ENCODE measurements at places on chromosomes 4 and X. TPM values are rescaled to one million over a fixed set of nuclear protein-coding genes. Genes with fewer than 3 reads are reported as not detected.

DNA sequence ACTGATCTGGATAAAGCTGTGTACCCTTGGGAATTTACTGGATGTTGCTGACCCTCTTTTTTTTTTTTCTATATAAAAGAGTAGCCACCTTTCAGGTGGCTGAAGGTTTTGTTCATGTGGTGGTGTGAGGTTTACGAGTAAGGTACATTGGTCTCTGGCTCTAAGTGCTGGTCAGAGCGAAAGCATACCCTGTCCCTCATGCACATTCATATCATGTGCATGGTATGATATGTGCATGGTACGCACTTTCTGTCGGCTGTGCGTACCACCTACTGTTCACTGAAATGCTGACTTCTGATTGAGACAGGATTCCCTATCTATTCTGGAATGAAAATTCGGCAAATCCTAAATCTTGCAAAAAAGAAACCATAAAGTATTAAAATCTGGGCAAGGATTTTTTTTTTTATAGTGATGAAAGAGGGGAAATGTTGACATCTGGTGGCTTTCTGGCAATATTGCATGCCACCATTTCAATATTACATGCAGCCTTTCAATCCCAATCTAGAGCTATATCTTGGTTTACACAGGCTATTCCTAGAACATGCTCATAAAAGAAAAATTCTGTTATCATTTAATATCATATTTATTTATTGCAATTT lies 32.8 kb downstream of the FAM149A start:
- no peak for DNase-seq

The MAGED4 gene
- 1.9 TPM for total RNA-seq

The FGD1 gene
- total RNA-seq = 4.9 TPM

The TXK gene
- 0.57 TPM for total RNA-seq

The ATRX gene
- total RNA-seq = 44.2 TPM

DNA sequence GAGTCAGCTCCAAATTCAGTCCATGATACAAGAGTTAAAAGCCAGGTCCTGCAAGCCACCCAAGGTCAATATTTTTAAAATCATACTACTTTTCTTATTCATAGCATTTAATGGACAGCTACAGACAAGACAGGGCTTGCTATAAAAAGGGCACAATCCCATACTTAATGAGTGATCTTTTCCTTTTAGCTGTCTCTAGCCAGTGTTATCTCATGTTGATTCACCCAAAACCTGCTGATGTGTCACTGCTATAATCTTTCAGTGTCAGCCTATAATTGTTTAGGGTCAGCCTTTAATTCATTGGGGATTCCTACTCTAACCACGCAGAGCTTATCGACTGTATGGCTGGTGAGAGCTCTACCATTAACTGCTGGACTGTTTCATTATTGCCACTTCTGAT lies 51.2 kb upstream of the HCCS start:
- DNase-seq = no peak

The ADAMTS3 gene
- 0.29 TPM for total RNA-seq

- no peak for DNase-seq
Measured at GRCh38 chrX:32443841-32444240, 767.5 kb downstream of the DMD start.

DNA sequence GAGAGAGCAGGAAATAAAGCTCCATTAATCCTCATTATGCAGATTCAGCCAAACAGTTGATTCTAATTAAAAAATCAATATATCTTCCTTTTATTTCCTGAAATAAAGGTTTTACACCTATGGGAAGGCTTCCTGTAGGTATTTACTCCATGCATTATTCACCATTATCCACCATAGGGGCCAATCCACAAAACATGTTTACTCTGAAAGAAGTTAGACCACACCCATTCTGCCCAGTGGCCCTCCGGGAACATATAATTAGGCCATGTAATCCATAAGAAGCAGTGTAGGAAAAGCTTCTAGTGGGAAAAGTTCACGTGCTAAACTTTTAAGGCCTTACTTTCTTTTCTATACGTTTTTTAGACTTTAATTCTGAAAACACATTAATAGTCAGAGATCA lies 57.7 kb downstream of the SAT1 start:
- peak; percentile 48 for DNase-seq

DNA sequence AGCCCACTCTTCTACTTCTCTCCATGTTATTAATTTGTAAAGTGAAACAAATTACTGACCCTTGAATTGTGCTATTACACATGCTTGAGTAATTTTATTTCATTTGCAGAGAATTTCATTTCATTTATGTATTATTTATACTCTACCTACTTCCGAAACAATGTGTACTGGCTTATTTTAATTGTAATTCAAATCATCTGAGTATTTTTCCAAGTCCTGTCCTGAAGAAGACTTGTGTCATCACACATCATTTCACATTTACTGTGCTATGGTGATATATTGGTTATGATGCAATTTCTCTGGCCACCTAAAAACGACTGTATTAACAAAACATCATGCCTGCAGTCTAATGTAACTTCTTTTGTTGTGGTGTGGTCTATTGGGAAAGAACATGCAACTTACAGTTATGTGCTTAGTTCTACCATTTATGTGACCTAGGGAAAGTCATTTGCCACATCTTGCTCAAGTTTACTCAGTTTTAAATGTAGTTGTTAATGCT lies 384.5 kb downstream of the RPA4 start:
- DNase-seq = no peak

- no peak for DNase-seq
Measured at GRCh38 chr4:184850431-184851199, 24.8 kb upstream of the ACSL1 start.

- no peak for DNase-seq
Measured at GRCh38 chr4:13476915-13477314, 7.2 kb downstream of the RAB28 start.

DNA sequence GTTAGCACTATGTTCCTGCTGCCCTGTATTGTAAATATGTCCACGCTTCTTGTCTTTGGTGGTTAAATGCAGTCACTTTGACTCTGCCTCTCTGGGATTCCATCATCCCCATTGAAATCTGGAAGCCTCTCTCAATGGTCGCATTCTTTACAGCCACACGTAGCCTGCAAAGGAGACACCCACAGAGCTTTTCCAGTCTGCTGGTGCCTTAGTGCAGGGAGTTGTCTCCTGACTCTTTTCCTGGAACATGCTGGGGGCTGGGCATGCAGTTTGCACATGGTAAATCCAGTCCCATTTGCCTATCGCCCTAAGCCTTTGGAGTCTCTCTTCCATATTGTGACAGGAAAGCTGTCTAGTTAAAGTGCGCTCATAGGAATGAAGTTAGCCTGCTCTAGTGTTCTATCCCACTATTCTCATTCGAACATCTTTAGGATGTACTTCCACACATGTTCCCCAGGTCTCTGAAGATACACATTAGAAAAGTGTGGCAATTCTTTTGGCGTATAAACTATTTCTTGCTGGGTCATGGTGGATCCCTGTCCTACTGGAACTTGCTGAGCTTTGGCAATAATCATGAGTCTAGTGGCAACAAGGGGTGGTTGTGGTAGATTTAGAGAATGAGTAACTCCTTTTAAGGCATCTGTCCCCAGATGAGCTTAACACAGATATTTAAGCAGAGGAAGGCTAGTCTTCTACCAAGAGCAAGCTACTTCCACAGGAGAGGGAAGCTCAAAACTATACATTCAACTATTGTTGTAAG lies 33.7 kb downstream of the COQ2 start:
- DNase-seq = no peak

- DNase-seq = no peak
Measured at GRCh38 chr4:176927664-176928063, 134.9 kb upstream of the VEGFC start.

DNA sequence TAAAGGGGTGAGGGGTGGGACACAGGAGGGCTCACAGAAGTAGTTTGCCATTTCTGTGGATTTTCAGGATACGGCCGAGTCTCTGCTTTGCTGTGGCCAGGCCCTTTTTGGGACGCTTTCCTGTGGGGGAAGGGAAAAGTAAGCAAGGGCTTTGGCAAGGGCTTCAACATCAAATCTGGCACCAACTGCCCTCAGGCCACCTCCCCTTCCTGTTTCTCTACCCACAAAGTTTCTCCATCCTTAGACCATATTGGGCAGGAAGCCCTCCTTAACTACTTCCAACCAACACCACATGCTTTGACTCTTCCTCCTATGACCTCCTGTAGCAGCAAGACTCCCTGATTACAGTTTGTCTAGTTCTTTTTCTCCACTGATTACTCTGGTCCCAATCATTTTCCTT lies 105.1 kb downstream of the PHF8 start:
- no peak for DNase-seq

The MAGEA2B gene
- total RNA-seq = 0.62 TPM

GRCh38 chr4:94856030-94856429 lies 98.3 kb downstream of the BMPR1B start:
- DNase-seq = no peak

DNA sequence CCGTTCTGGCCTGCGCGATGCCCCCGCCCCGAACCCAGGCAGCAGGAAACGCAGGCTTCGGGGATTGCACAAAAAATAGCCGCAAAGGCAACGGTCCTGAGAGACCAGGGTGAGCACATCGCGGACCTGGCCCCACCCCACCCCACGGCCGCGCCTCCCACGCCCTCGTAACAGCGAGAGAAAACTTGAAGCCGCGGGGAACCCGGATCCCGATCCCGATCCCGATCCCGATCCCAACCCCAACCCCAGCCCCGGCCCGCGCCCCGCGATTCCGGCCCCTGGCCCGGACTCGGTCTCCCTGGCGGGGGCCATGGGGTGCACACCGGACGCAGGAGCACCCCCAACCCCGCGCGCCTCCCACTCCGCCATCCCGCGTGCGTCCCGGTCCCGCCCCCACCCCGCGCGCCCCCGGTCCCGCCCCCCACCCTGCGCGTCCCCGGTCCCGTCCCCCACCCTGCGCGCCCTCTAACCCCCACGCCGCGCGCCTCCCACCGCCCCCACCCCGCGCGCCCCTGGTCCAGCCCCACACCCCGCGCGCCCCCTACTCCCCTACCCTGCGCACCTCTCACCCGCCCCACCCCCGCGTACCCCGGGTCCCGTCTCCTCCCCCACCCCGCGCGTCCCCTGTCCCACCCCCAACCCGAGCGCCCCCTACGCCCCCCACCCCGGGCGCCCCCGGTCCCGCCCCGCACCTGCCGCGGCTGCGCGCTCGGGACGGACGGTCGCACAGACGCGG lies 29.0 kb downstream of the NOP14 start:
- peak; percentile 58 for DNase-seq

DNA sequence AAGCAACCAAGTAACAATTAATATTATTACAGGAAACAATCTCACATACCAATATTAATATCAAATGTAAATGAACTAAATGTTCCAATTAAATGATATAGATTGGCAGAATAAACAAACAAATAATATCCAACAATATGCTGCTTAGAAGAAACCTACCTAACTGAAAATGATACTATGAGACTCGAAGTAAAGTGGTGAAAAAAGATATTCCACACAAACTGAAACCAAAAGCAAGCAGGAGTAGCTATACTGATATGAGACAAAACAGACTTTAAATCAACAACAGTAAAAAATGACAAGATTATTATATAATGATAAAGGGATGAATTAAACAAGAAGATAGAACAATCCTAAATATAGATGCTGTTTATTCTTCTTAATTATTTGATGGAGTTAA lies 140.1 kb downstream of the SPANXN4 start:
- DNase-seq = no peak

All from colonic mucosa (tissue), 4 donors.